Foreskin keratinocyte (primary cell): ENCODE measurements at places on chromosomes 5 and 9.

DNA sequence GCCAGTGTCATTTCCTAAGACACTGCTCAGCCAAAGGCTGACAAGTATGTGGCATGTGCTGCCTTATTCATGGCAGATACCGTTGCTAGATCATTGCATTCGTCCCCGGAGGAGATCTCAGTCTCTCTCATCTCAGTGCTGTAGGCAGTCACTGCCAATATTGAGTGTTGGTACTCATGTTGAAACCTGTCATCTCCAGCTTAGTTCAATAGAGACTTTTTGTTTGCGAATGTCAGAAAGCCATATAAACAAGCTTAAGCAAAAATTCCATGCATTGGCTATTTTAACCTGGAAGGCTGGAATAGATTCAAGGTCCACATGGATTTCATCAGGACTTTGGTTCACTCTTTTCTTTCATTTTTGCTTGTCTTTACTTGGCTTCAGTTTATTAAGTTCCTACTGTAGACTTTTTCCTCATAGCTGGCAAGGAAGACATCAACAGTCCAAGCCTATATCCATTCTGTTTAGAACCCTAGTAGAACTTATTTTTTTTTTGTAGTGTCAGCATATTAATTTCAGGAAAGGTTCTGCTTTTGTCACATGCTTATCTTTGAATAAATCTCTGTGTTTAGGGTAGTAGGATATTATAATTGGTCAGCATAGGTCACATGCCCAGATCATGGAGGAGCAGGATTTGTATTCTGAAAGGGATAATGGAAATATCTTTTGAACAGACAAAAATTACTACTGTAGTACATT lies 66.8 kb downstream of the FCHO2 start:
- no peak for DNase-seq

DNA sequence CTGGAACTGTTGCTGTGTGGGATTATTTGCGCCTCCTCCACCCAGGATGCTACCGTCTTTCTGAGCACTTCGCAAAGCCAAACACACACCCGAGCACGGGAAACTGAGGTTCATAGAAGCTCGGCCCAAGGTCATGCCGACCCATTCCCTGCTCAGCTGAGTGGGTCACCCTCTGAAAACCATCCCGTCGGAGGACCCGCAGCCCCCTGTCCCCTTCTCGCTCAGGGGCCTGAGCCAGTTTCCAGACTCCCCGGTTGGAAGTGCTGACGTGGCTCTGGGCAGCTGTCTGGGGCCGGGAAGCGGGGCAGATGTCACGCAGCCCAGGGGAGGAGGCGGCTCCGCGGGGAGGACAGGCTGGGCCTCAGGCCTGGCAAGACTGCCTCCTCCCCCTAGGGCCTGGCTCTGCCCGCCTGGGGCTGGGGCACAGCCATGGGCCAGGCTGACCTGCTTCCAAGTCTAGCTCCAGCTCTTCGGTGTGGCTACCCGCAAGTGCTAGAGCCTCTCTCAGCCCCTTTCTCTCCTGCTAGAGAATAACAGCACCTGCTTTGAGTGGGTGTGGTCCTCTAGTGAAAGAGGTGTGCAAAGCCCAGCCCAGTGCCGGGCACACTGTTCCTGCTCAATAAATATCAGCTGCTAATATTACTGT lies 9.9 kb upstream of the CXXC5 start:
- DNase-seq = no peak

DNA sequence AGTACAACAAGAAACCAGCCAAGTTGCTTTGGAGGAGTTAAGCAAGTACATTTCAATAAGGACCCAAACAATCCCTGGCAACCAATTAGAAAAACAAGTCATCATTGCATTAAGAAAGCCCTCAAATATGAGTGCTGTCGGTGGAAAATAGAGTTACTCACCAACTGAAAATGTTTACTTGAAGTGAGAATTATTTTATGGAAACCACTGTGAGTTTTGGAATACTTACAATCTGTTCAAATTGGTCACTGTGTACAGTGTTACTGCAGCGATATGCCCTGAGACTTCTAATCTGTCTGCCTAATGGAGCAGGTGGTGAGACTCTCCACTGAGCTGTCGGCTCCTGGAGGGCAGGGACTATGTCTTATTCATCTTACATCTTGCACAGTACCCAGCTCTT lies 1073.2 kb upstream of the DMAC1 start:
- DNase-seq = no peak

- DNase-seq = no peak
These were observed 24.0 kb upstream of the ANKRD31 start for GRCh38 chr5:75260708-75261107.

DNA sequence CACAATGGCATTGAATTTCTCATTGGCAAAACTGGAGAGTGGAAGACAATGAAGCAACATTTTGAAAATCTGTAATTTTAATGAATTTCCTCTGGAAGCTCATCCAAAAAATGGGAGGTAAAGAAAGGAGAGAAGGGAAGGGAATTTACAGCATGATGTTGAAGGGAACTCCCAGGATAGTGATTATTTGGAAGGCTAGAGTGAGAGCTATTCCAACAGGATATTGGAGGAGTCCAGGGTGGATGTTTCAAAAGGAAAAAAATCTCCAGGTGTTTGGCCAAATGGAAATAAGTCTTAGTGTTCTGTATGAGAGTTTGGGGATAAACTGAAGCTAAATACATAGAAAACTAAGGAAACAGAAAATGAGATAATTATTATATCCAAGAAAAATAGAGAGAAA lies 106.2 kb downstream of the IZUMO3 start:
- no peak for DNase-seq

- DNase-seq = no peak
These were observed 293.2 kb upstream of the KLF4 start for GRCh38 chr9:107782789-107783188.

GRCh38 chr9:17556935-17557334 lies 21.9 kb upstream of the SH3GL2 start:
- no peak for DNase-seq

DNA sequence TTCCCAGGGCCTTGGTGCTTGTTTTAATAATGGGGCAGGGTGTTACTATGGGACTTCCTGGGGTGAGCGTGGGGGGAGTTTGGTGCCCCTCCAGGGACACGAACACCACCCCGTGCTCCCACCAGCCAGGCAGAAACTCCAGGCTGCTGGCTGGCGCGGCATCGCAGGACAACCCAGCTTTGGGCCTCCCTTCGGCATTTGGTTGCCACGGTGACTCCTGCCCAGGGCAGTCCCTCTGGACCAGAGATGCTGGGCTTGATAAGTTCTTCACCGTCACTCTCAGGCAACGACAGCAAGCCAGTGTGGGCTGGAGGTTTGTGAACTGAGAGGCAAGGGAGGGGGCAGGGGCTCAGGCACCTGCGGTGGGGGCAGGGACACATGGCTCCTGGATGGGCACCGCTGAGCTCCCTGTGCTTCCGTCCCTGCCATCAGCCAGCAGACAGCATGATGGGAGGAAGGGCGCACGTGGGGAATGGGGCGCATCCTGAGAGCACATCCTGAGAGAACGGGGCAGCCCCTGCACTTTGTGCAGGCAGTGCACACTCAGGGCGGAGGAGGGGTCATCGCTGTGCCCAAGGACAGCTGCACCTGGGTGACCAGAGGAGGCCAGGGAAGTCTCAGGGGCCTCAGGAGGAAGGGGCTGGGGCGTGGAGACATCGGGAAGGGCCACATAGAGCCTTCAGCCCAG lies 116.4 kb downstream of the RXRA start:
- no peak for DNase-seq

DNA sequence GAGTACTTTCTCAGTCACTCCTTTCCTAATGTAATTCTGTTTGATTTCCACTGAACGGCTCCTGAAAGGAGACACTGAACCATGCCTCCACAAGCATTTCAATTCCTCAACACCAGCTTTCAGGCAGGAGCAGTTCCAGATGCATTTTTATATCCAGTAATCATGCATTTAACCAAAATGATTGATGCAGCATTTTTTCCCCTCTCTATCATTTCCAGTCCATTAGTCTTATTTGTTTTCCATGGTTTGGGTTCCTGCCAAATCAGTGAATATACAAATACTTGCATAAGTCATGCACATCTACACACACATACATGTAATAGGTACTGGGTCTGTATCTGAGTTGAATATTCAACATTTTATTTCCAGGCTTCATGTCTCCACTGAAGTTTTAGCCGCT lies 122.7 kb downstream of the GRIA1 start:
- DNase-seq = peak; percentile 61

DNA sequence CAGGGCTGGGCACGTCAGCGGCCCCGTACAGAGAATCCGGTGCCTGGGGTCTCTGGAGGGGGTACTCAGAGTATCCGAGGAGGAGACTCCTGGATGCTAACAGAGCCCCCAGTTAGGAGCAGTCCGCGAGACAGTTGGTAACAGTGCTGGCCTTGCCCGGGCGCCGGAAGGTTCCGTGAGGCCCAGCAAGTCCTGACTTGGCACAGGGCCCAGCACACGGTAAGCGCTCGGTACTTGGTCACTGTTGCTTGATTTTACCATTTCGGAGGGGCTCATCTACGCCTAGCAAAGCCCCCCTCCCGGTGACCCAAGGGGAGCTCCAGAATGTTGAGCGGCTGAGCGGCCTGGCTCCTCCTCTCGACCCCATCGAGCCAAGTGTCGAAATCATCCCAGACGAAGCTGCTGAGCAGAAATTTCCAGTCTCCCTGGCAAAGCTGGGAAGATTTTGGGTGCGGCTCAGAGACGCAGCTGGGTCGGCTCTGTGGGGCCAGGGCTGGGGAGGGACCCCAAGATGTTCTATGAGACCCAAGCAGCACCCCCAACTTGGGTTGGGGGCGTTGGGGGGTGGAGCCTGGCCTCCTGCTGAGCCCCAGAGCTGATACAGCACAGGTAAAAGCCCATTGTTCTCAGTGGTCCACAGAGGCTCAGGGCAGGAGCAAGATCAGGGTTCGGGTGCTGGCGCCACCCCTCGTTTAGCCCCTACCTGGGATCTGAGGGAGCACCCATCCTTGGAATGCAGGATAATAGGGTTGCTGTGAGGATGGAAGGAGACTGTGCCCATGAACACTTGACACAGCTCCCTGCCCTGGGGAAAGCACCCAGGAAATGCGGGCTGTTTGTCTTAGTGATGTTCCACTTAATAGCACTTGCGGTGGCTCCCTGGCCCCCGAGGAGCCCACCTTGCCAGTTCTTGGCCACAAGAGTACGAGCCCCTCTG lies 137.2 kb downstream of the C9orf50 start:
- DNase-seq = peak; percentile 83

DNA sequence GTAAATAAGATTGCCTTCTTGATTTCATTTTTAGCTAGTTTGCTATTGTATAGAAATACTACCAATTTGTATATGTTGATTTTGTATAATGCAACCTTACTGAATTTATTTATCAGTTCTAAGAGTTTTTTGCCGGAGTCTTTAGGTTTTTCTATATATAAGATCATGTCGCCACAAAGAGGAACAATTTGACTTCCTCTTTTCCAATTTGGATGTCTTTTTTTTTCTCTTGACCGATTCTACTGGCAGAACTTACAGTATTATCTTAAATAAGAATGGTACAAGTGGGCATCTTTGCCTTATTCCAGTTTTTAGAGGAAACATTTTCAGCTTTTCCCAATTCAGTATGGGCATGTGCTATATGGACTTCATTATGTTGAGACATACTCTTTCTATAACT lies 624.7 kb upstream of the ACO1 start:
- no peak for DNase-seq

DNA sequence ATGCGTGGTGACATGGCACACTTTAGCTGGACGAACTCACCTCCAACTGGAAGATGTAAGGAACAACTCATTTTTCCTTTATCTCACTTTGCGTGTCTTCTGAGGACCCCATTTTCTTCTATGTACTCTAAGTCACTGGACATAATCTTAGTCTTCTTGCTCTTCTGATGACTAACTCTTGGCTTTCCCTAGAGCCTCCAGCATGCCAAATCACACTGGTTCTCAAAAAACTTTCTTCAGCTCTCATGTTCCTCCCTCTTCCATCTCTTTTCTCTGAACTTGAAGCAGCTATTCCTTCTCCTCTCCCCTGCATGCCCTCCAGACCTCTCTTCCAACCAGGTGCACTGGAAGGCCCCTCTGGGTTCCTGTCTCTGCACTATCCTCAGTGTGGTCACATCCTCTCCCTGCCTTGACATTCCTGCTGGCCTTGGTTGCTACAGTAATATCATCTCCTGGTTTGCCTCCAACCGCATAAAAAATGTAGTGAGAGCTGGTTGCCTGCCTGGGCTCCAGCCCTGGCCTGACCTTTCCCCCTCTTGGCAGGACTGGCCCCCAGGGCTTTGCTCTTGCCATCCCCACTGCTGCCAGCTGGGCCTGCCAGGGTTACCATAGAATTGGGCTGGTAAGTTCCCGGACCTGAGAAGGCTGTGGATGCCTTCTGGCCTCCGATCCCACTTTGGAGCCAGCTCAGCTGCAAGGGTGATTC lies 44.8 kb upstream of the BNC2 start:
- DNase-seq = no peak

DNA sequence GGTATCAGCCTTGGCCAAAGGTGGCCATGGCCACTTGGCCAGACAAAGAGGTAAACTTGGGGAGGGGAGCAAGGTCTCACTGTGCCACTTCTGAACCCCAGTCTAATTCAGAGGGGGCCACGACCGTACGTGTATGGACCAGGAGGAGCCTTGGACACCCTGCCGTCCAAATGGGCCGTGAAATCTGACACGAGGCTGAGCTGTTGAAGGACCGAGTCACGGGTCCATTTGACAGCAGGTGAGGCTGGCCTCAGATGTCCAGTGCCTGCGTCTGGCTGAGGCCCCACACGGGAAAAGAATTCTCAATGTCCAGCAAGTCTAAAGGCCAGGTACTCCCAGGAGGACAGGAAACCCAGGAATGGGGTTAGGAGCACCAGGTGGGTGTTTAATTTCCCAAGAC lies 17.7 kb downstream of the CMBL start:
- DNase-seq = no peak

DNA sequence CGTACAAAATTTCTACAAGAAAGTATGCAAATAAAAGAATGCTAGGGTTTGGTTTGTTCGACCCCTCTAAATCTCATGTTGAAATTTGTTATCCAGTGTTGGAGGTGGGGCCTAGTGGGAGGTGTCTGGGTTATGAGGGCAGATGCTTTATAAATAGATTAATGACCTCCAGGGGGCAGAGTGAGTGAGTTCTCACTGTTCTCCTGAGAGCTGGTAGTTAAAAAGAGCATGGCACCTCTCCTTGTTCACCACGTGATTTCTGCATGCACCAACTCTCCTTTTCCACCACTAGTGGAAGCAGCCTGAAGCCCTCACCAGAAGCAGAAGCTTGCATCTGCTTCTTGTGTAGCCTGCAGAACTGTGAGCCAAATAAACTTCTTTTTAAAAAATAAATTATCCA lies 50.4 kb upstream of the FAM170A start:
- peak; percentile 5 for DNase-seq

DNA sequence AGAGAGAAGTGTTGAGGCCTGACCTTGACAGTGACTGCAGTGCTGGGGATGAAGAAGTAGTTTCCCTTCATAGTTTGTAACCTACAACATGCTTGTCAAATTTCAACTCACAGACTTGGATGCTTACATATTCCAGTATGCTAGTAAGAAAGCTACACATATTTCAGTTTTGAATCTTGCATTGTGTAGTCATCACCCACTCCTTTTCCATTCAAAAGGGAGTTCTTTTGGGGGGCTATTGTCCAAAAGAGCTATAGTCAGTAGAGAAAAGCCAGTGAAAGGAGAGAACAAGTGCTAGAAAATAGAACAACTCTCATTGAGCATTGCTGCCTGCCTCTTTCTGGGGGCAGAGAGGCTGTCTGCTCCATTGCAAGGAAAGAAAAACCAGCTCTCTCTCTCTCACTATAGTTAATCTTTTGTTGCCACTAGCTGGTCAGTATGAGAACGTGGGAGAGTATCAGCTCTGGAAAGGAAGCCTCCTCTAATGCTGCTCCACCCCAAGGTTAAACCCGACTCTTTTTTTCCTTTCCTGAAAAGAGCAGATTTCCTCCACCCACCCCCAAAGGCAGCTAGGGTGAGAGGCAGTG lies 7.3 kb downstream of the ASTN2 start:
- no peak for DNase-seq

- no peak for DNase-seq
These were observed 484.7 kb upstream of the ARRDC3 start for GRCh38 chr5:91867799-91868198.

GRCh38 chr5:76445830-76446229 lies 42.7 kb downstream of the IQGAP2 start:
- no peak for DNase-seq
